ENCODE measurements at places on chromosomes 1 and 21. TPM values are rescaled to one million over a fixed set of nuclear protein-coding genes. Genes with fewer than 3 reads are reported as not detected.

Gene LIN28A
- total RNA-seq = not detected

Gene ARHGAP30
- under 0.01 TPM for total RNA-seq

Gene ZNF593OS
- 0.19 TPM for total RNA-seq

Gene DNAI4
- 9.1 TPM for total RNA-seq

Gene FGR
- total RNA-seq = not detected

Gene TTC34
- under 0.01 TPM for total RNA-seq
